Inflammatory macrophage (primary cell): ENCODE measurements at places on chromosomes 13 and 19.

GRCh38 chr19:53900191-53900860 lies 8.8 kb upstream of the CACNG7 start:
- no peak for DNase-seq

- no peak for DNase-seq
Measured at GRCh38 chr13:24630121-24630520, 50.1 kb upstream of the ATP12A start.

GRCh38 chr13:21365574-21365973 lies 93.5 kb downstream of the ZDHHC20 start:
- no peak for DNase-seq

- DNase-seq, result peak; percentile 23
Measured at GRCh38 chr19:31102674-31103073, 246.6 kb downstream of the TSHZ3 start.

- DNase-seq, result no peak
Measured at GRCh38 chr13:80894917-80895316, 554.0 kb upstream of the SPRY2 start.
